ENCODE measurements at places on chromosomes 5 and 9. TPM values are rescaled to one million over a fixed set of nuclear protein-coding genes. Genes with fewer than 3 reads are reported as not detected.

- DNase-seq = no peak
These were observed 14.0 kb downstream of the IL33 start for GRCh38 chr9:6229619-6230018.

GRCh38 chr9:37060833-37061232 is 26.8 kb upstream of the PAX5 start:
- DNase-seq = no peak

- no peak for DNase-seq
These were observed 42.5 kb upstream of the SPATA31E1 start for GRCh38 chr9:87840134-87840533.

The SUB1 gene
- 106 TPM for total RNA-seq

The ABO gene
- 43.7 TPM for total RNA-seq

DNA sequence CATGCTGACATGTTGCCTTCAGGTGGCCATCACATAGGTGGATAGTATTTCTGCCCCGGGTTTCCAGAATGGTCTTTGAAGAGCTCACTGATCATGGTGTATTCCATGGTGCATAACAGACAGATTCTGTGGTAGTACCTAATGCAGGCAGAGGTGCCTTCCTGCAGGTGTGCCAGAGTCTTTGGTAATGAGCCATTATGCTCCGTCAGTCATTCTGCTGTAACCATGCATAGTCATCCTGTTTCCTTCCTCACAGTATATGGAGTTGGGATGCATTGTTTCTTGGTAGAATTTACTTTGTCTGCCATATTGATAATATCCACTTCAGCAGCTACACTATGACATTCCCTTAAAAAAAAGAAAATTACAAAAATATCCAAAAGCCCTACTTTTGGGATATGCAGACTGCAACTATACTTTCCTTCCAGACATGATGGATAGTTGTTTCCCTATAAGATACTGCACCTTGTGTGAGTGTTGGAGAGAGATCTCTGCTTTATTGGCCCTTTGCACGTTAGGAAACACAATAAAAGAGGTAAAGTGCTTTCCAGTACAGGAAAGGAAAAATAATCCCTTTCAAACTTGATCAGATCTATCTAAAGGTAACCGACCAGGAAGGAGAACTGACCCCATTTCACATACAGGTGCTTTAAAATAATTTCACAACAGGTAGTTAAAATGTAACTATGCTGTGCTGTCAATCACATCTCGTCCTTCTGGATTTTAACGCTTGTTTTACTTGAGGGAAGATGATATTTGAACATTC is 537.5 kb upstream of the WWC1 start:
- no peak for DNase-seq

- no peak for DNase-seq
These were observed 72.5 kb downstream of the CEP120 start for GRCh38 chr5:123350742-123351141.

The CEMIP2 gene
- total RNA-seq = 197 TPM

- peak; percentile 70 for DNase-seq
These were observed 181.9 kb upstream of the MSX2 start for GRCh38 chr5:174542471-174542870.

The PCDHB15 gene
- not detected for total RNA-seq

The SEMA4D gene
- total RNA-seq = 31.5 TPM

GRCh38 chr9:36566813-36567221 is 5.9 kb upstream of the MELK start:
- no peak for DNase-seq

The LECT2 gene
- total RNA-seq = not detected

The RAD17 gene
- 7.3 TPM for total RNA-seq

The ALDH1B1 gene
- 14.7 TPM for total RNA-seq

DNA sequence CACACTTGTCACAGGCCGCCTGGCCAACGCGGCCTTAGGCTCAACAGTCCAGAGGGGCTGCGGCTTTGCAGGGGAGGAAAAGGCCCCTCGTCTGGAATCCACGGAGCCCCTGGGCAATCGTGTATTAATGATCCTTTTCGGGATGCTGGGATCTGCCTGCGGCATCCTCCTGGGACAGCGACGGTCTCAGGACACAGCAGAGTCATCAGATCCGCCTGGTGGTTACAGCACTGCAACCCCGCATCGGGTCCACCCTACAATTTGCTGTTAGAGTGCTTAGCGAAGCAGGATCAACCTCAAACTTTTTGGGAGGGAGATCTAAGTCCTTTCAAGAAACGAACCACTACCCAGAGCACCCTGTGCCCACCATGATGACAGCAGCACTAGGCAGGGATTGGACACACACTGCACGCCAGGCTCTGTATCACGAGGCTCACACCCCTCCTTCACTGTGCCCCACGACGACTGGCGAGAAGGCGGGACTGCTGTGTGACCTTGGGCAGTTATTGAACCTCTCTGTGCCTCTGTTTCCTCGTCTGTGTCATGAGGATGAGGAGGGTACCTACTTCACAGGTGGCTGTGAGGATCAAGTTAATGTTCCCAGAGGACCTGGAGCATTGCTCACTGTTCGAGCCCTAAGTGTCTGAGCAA is 100.4 kb upstream of the COL5A1 start:
- DNase-seq = peak; percentile 32

- DNase-seq = no peak
These were observed 151.3 kb upstream of the TLX3 start for GRCh38 chr5:171157775-171158174.

DNA sequence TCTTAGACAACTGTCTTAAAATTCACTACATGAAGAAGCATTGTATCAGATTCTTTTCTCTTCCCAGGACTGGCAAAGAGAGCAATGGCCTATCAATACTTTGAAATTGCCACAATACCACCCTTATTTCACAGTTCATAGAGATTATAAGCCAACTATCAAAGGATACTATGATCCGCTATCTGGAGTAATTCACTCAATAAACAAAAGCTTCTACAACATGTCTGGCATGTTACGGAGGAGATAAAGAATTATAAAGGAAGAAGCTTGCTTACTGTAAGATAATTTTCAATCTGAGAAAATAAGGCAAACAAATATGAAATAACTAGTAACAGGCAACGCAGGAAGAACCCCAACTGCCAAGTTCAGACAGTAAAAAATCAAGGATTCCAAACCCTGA is 114.8 kb downstream of the GNAQ start:
- no peak for DNase-seq

The PCDHB12 gene
- total RNA-seq = 0.95 TPM

DNA sequence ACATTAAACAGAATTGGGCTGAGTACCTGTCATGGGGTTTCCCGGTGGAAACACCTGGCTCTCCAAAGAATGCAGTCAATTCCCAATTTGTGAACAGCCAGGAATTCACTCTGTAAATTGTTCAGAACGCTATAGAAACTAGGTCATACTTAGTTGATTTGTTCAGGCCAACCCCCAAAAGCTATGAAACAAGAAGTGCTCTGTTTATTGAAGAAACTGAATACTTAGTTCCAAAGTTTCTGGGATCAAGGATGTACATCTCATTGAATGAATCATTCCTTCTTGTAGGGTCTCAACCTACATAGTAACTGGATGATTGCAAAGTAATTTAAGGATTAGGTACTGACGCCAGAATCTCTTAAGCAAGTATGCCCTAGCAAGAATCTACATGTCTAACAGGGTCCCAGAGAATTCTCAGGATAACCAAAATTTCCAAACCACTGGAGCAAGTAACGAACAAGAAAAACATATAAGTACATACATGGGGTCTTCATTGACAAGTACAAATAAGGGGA is 659 bp upstream of the TUSC1 start:
- DNase-seq = no peak

GRCh38 chr9:15400281-15400941 is 22.3 kb upstream of the SNAPC3 start:
- DNase-seq = no peak

The CARD9 gene
- 14.9 TPM for total RNA-seq

The PTTG1 gene
- total RNA-seq = 10.2 TPM

The STKLD1 gene
- total RNA-seq = not detected
